GM12878 (cell line): ENCODE measurements at places on chromosomes 5 and 9. TPM values are rescaled to one million over a fixed set of nuclear protein-coding genes. Genes with fewer than 3 reads are reported as not detected.

GRCh38 chr5:124182133-124182532 lies 564.3 kb downstream of the ZNF608 start:
- no peaks in the 10 kb centered on the region for H3K4me1 ChIP-seq
- H3K27ac ChIP-seq: no peak overlapping the region
- H3K4me3 ChIP-seq: no peak overlapping the region
- H3K27me3 ChIP-seq: no peaks in the 10 kb centered on the region

DNA sequence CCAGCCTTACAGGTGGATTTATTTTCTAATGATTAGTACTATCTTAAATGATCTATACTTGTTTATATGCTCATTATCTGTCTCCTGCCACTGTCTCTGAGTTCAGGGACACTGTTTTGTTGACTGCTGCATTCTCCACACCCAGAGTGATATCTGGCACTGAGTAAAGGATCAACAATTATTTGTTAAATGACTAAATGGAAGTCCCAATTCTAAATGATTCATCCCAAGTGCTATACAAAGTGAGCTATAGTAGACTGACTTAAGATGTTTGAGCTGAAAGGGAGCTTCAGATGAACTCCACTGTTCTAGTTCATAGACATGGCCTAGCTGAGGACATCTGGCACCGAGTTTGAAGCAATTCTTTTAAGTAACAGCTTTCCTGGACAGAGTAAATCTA lies 40.5 kb downstream of the ITGA2 start:
- H3K36me3 ChIP-seq: no peaks in the 10 kb centered on the region
- H3K27ac ChIP-seq: no peak overlapping the region
- no peak overlapping the region for H3K4me3 ChIP-seq
- H3K27me3 ChIP-seq: no peaks in the 10 kb centered on the region; the same call in none of the 2 replicates
- DNase-seq: no peak

Gene C5orf58
- not detected in 2 replicates for total RNA-seq

- peaks cover 39% of the 10 kb centered on the region for H3K36me3 ChIP-seq
- H3K4me1 ChIP-seq: peaks cover 4% of the 10 kb centered on the region
- no peak overlapping the region for H3K27ac ChIP-seq
- no peak for DNase-seq
- H3K27me3 ChIP-seq: no peaks in the 10 kb centered on the region
Observed at GRCh38 chr5:351921-352245, 30.4 kb downstream of the AHRR start.

Gene LECT2
- total RNA-seq: not detected in 2 replicates

Gene STK10
- 75.4 and 96.4 TPM in 2 replicates for total RNA-seq

GRCh38 chr5:2207416-2208238 lies 324.9 kb upstream of the IRX4 start:
- no peak overlapping the region for H3K4me3 ChIP-seq
- no peak for DNase-seq
- H3K27me3 ChIP-seq: no peaks in the 10 kb centered on the region
- H3K27ac ChIP-seq: no peak overlapping the region
- no peaks in the 10 kb centered on the region for H3K4me1 ChIP-seq

- peak overlapping the region; percentile 78 for H3K27ac ChIP-seq
- no peak for DNase-seq
- H3K27me3 ChIP-seq: no peaks in the 10 kb centered on the region
- peaks cover 5% of the 10 kb centered on the region for H3K4me1 ChIP-seq
- peak overlapping the region; percentile 89 for H3K4me3 ChIP-seq
- H3K36me3 ChIP-seq: peaks cover 2% of the 10 kb centered on the region; the same call in 1 of the 2 replicates
Observed at GRCh38 chr9:37575511-37575914, 667 bp downstream of the FBXO10 start.

DNA sequence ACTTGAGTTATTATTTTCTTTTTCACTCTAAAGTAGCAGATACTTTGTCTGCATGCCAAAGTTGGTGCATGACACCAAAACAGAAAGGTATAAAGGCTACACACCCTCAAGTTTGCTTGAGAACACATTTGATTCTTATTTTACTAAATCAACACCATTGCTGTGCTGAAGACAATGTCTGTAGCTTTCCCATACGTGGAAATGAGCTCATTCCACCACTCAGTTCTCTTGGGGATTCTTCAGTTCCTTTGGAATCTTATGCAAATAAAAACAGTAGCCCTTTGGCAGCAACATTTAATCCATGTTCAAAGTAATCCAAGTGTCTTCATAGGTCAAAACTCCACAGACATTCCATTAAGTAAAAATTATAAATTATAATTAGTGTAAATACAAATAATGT lies 264.9 kb downstream of the TLE1 start:
- no peak for DNase-seq
- no peaks in the 10 kb centered on the region for H3K27me3 ChIP-seq
- no peak overlapping the region for H3K4me3 ChIP-seq
- no peak overlapping the region for H3K27ac ChIP-seq
- H3K36me3 ChIP-seq: no peaks in the 10 kb centered on the region
- no peaks in the 10 kb centered on the region for H3K4me1 ChIP-seq

- H3K4me1 ChIP-seq: 0 out of 2 replicates have a peak, but pooled peaks cover 3% of the 10 kb centered on the region
- no peak for DNase-seq
- no peak overlapping the region for H3K27ac ChIP-seq
- H3K4me3 ChIP-seq: no peak overlapping the region
- no peaks in the 10 kb centered on the region for H3K36me3 ChIP-seq
- no peaks in the 10 kb centered on the region for H3K27me3 ChIP-seq
Observed at GRCh38 chr9:113890704-113891103, 14.6 kb downstream of the ZNF618 start.

Gene SLC9A3
- total RNA-seq: 2.3 and 2.5 TPM in 2 replicates

DNA sequence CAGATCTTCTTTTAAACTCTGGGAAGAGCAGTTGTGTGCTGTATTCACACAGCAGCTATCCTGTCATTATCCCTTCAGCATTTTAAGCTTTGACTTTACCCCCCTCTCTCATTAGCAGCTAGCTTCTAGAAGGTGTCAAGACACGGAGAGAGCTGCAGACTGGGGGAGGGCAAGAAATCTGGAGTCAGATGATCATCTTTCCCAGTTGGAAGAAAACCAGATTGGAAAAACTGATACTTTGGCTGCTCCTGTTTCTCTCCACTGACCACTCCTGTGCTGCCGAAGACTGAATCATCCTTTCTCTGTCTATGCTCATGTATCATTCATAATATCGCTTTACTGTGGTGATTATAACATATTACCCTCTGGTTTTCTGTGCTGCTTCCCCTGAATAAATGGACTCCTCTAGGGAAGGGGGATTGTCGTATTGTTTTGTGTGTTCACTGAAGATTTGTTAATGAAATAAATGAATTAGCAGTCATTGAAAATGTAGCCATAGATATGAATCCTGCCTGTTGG lies 75.1 kb downstream of the SH3GL2 start:
- no peaks in the 10 kb centered on the region for H3K36me3 ChIP-seq
- H3K27me3 ChIP-seq: no peaks in the 10 kb centered on the region
- H3K4me3 ChIP-seq: no peak overlapping the region

Gene SUSD3
- 37.6 and 39.8 TPM in 2 replicates for total RNA-seq

GRCh38 chr9:91500509-91501014 lies 76.9 kb upstream of the NFIL3 start:
- no peaks in the 10 kb centered on the region for H3K36me3 ChIP-seq
- no peak overlapping the region for H3K27ac ChIP-seq
- no peak for DNase-seq
- no peaks in the 10 kb centered on the region; the same call in none of the 2 replicates for H3K27me3 ChIP-seq
- H3K4me1 ChIP-seq: no peaks in the 10 kb centered on the region
- H3K4me3 ChIP-seq: no peak overlapping the region

GRCh38 chr9:91131433-91131839 lies 230.3 kb downstream of the AUH start:
- H3K27ac ChIP-seq: no peak overlapping the region
- no peak overlapping the region for H3K4me3 ChIP-seq
- H3K36me3 ChIP-seq: no peaks in the 10 kb centered on the region
- H3K4me1 ChIP-seq: no peaks in the 10 kb centered on the region
- H3K27me3 ChIP-seq: no peaks in the 10 kb centered on the region
- no peak for DNase-seq

Gene PALM2AKAP2
- total RNA-seq: 0.43 TPM in 1 of 2 replicates, not detected in the other

GRCh38 chr5:66477596-66477995 lies 118.6 kb upstream of the MAST4 start:
- H3K4me3 ChIP-seq: no peak overlapping the region
- no peaks in the 10 kb centered on the region for H3K36me3 ChIP-seq
- H3K4me1 ChIP-seq: no peaks in the 10 kb centered on the region
- no peaks in the 10 kb centered on the region for H3K27me3 ChIP-seq
- no peak overlapping the region for H3K27ac ChIP-seq

DNA sequence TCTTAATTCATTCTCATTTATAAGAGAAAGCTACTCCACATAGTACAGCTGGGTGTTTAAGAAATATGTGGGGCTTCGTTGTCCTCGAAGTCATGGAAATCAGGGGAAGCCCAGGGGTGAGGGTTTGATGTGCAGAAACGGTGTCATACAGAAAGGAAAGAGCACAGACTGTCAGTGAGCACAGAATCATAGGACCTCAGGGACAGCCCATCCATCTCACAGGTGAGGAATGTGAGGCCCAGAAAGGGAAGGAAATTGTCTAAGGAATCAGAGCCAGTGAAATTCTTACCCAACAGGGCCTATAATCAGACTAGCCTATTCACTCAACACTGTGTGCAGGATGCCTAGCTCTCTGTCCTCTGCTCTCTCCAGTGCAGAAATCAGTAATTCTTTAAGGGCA lies 535.6 kb downstream of the SPOCK1 start:
- H3K27ac ChIP-seq: no peak overlapping the region
- H3K4me1 ChIP-seq: no peaks in the 10 kb centered on the region
- no peak for DNase-seq
- H3K36me3 ChIP-seq: no peaks in the 10 kb centered on the region

DNA sequence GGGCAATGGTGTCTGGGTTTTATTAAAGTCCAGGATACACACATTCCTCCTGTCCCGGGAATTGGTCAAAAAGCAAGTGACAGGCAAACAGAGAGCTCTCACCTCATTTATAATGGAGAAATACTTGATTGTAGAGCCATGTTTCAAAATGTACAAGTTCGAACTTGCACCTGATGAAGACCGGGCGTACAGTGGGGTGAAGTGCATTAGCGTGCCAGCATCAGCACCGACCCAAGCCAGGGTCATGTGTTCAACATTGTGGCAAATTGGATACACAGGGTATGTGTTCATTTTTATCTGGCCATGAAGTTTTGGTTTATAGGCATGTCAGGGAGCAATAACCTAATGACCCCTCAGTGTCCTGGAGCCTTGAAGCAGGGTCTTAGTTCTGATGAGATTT lies 472.5 kb downstream of the IRX1 start:
- H3K4me3 ChIP-seq: no peak overlapping the region
- no peaks in the 10 kb centered on the region for H3K27me3 ChIP-seq
- H3K27ac ChIP-seq: no peak overlapping the region
- no peaks in the 10 kb centered on the region for H3K4me1 ChIP-seq

DNA sequence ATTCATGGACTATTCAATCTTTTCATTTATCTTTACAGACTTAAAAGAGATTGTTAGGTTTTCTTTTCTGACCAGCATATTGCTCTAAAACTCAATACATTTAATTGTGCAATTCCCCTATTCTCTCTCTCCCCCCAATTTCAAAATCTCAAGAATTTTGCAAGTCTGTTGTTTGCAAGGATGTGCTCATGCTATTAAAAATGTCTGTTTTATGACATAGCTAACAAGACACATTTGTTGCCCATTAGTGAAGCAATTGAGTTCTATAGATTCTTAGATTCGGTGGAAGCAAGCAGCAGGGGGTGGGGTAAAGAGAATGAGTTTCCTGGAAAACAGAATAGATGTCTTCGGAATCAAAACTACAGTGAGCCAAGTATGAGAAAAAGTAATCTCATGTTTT lies 8.5 kb upstream of the CSNK1A1 start:
- DNase-seq: no peak
- no peaks in the 10 kb centered on the region for H3K27me3 ChIP-seq
- no peak overlapping the region for H3K27ac ChIP-seq
- no peaks in the 10 kb centered on the region for H3K4me1 ChIP-seq
- no peak overlapping the region for H3K4me3 ChIP-seq

DNA sequence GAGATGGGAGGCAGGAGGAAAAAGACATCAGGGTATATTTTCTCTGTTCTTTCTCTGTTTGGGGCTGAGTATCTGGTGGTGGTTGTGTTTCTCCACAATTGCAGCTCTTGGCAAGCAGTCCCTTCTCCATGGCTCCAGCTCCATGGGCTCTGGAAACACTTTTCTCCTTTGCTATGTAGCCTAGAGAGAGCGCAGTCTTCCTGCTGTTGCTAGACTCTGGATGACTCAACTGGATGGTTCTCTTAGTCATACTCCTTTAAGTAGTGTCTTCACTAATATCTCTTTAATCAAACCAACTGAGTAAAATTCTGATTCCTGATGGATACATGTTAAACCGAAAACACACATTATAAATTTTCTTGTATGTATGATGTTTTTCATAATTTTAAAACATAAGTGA lies 3.3 kb upstream of the PLGRKT start:
- no peak overlapping the region for H3K27ac ChIP-seq
- no peak for DNase-seq
- no peak overlapping the region for H3K4me3 ChIP-seq
- peaks cover 7% of the 10 kb centered on the region for H3K4me1 ChIP-seq
- H3K36me3 ChIP-seq: no peaks in the 10 kb centered on the region

Gene OLFM1
- 0.21 TPM in 1 of 2 replicates, not detected in the other for total RNA-seq

Gene PKD2L2
- 0.36 TPM in 1 of 2 replicates, not detected in the other for total RNA-seq

Gene LCN15
- not detected in 2 replicates for total RNA-seq

DNA sequence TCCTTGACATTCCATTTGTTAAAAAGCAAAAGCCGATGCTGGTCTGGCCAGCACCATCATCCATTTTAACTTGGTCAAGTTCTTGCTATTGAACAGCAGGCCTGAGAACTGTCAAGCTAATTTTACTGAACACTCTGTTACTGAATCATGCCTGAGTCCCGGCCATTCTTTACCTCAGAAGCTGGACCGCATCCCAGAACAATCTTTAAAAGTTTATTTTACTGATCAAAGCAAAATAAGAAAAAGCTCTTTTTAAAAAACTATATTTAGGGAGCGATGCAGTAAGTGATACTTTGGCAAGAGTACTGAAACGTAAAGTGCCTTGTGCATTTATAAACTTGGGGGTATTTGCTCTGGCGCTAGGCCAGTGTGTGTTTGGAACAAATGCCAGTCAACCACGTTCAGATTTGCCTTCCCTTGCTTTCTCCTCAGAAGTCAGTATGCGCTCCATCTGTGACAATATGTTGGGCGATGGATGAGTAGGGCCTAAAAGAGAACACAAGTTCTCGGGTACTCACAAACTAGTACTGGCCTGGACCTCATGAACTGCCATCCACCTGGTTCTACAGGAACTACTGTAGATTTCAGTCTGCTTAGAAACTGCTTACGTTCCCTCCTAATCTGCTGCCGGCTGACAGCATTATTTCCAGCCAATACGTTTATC lies 161.9 kb downstream of the MAPKAP1 start:
- H3K4me3 ChIP-seq: no peak overlapping the region
- H3K27ac ChIP-seq: no peak overlapping the region
- no peak for DNase-seq
- peaks cover 4% of the 10 kb centered on the region for H3K36me3 ChIP-seq

GRCh38 chr5:96120120-96120519 lies 158.5 kb upstream of the ELL2 start:
- H3K4me3 ChIP-seq: no peak overlapping the region
- no peaks in the 10 kb centered on the region for H3K27me3 ChIP-seq
- no peak for DNase-seq
- no peaks in the 10 kb centered on the region for H3K4me1 ChIP-seq
- H3K27ac ChIP-seq: no peak overlapping the region

- H3K4me1 ChIP-seq: peaks cover 4% of the 10 kb centered on the region; the same call in 1 of the 2 replicates
- DNase-seq: no peak
- H3K27me3 ChIP-seq: no peaks in the 10 kb centered on the region
- no peaks in the 10 kb centered on the region for H3K36me3 ChIP-seq
Observed at GRCh38 chr5:34009610-34010009, 1.8 kb upstream of the AMACR start.

Gene C5orf34
- total RNA-seq: 5.6 and 6.1 TPM in 2 replicates

Gene CLIC3
- not detected in 2 replicates for total RNA-seq

GRCh38 chr5:176387384-176387925 lies 943 bp downstream of the NOP16 start:
- no peaks in the 10 kb centered on the region for H3K27me3 ChIP-seq
- no peak for DNase-seq
- H3K36me3 ChIP-seq: peaks cover 20% of the 10 kb centered on the region
- H3K4me3 ChIP-seq: peak overlapping the region; percentile 90

Gene CFAP157
- total RNA-seq: not detected in 2 replicates
